ENCODE measurements at places on chromosomes 2 and 18.

GRCh38 chr2:73162856-73163391 is 39.5 kb upstream of the NOTO start:
- H3K27me3 ChIP-seq, result peaks cover 2% of the 10 kb centered on the region
- H3K4me3 ChIP-seq, result no peak overlapping the region
- no peaks in the 10 kb centered on the region for H3K4me1 ChIP-seq
- H3K36me3 ChIP-seq, result no peaks in the 10 kb centered on the region
- DNase-seq, result no peak
- H3K27ac ChIP-seq, result no peak overlapping the region

DNA sequence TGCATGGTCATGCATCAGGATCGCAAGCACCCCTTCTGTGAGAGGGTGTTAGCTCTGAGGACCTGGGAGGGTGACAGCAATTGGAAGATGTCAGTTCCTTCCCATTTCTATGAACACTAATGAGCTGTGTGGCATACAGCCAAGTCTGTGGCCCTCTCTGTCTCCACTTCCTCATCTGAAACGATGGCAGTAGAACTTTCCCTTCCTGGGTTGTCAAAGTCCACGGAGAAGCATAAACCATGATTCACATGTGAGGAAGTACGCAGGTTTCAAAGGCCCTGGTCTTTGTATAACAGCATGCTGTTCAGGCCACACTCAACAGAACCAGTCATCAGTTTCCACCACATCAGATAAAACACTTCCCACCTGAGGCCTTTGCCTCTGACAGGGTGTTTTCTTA is 167.4 kb upstream of the RAB6C start:
- no peak for DNase-seq
- H3K36me3 ChIP-seq, result no peaks in the 10 kb centered on the region
- no peak overlapping the region for H3K27ac ChIP-seq
- H3K4me3 ChIP-seq, result no peak overlapping the region

DNA sequence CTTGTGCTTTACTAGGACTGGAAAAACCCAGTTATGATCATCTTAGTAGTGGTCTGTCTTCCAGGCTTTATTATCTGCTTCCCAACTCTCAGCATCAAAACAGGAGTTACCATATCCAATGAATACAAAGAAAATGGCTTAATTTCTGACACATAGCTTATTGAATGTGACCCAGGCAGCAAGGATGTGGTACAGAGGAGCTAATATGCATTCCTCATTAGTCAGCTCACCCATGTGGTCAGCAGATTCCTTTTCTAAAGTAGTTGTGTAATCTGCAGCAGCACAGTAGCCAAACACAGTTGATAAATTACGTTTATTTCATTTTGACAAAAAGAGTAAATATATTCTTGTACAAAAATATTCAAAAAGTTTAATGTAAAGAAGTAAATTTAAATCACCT is 43.6 kb downstream of the TSPYL6 start:
- no peak overlapping the region for H3K4me3 ChIP-seq
- no peaks in the 10 kb centered on the region for H3K27me3 ChIP-seq
- H3K36me3 ChIP-seq, result no peaks in the 10 kb centered on the region
- H3K27ac ChIP-seq, result no peak overlapping the region
- H3K4me1 ChIP-seq, result no peaks in the 10 kb centered on the region

- no peaks in the 10 kb centered on the region for H3K36me3 ChIP-seq
- H3K27me3 ChIP-seq, result no peaks in the 10 kb centered on the region
- H3K4me1 ChIP-seq, result no peaks in the 10 kb centered on the region
- H3K27ac ChIP-seq, result peak overlapping the region; percentile 48
- no peak overlapping the region for H3K4me3 ChIP-seq
Observed at GRCh38 chr2:169704160-169704708, 10.0 kb downstream of the PHOSPHO2 start.

- no peak for DNase-seq
- no peaks in the 10 kb centered on the region for H3K27me3 ChIP-seq
- no peaks in the 10 kb centered on the region for H3K36me3 ChIP-seq
- H3K4me1 ChIP-seq, result no peaks in the 10 kb centered on the region
- H3K4me3 ChIP-seq, result no peak overlapping the region
Observed at GRCh38 chr2:202609381-202610145, 25.2 kb upstream of the FAM117B start.

DNA sequence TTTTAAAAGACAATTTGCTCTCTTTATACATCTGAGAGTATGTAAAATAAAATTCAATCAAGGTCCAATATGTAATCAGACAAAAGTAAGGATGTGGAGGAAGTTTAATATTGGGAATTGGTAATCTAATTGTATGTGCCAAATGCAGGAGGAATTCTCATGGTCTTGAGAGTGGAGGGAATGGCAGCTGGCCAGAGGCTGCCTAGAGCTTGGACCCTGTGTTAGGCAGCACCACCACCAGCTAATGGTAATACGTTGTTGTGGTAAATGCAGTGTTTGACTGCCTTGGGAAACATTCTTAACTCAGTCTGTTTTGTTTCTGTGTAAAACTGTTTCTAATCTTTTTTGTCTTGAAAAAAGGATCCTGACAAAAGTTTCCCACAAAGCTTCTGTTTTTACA is 30.0 kb downstream of the GALNT1 start:
- DNase-seq, result no peak
- H3K36me3 ChIP-seq, result no peaks in the 10 kb centered on the region
- H3K27me3 ChIP-seq, result no peaks in the 10 kb centered on the region
- no peak overlapping the region for H3K4me3 ChIP-seq

Measured in breast epithelium (tissue), 4 donors.